SK-MEL-5 (cell line): ENCODE measurements at places on chromosomes 5 and 9.

DNA sequence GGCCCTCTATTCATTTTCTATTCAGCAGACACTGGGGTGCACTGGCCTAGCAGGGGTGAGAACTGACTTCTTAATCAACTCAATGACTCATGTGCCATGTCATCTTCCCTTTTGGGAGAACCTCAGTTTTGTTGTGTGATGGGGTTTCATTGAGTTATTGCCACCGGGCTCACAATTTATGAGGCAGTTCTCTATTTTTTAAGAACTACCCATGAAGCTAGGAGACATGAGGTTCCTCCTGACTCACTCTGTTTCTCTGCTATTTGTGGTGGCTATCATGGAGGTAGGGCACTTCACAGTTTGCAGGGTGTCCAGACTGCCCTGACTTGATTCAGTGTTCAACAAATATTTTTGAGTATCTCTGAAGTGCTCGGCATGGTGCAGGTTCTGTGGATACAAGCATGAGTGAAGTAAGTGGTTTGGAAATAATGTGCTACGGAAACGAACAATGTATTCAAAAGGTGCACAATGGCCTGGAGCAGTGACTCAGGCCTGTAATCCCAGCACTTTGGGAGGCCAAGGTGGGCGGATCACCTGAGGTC is 39.3 kb downstream of the SPARC start:
- no peak for DNase-seq

- no peak for DNase-seq
These were observed 118.9 kb upstream of the OTULINL start for GRCh38 chr5:14462681-14463080.

GRCh38 chr9:101312661-101313060 is 72.1 kb downstream of the BAAT start:
- no peak for DNase-seq

DNA sequence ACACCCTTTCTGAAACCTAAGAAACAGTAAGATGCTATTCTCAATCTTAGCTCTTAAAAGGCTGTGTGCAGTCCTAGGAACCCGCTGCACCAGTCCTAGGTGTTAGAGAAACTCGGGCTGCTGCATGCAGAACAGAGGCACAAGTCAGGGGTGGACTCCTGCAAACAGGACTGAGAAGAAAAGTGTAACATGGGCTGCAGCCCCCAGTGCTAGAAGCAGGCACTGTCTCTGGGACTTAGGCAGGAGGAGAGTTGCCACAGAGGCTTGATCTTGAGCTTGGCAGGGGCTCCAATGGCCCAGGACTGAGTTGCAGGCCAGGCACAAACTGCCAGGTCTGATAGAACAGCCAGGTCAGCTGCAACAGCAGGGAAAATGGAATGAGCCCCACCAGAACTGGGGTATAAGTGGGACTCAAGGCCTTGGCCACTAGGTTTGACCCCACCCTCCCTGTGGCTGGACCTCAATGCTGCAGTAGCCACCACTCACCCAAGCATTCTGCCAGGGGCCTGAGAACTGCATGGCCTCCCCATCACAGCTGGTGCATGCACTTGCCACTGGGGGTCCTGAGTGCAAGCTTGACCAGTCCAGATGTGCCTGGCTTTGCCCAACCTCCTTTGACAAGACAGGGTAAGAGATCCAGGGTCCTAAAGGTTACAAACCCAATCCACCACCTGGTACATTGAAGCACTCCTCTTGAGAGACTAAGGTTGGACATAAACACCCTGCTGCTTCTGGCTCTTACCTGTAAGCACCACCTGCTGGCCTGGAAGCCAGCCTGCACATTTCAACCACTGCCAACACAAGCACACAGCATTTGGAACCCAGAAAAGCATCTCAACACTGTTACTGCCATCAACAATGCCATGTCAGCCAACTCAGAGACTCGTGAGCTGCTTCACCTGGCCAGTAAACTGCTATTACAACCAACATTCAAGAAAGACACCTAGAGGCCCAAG is 103.3 kb downstream of the FBXL17 start:
- DNase-seq = no peak

GRCh38 chr5:56211298-56211865 is 21.7 kb downstream of the ANKRD55 start:
- peak; percentile 78 for DNase-seq

DNA sequence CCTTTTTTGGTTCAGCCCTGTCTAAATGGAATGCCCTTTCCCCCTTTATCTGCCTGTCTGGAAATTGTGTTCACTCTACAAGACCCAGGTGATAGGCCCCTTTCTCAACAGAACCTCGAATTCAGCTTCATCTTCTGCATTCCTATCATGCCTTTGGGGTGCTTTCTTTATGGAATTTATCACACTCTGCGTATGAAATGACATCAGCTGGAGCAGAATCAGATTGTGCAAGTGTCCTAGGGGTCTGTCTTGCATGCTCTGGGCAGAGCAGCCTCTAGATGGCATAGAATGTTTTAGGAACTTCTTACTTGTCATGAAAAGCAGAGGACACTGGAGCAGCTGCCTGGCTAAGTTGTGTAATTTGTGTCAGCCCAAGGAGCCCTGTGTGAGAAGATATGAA is 84.9 kb downstream of the ISL1 start:
- DNase-seq = peak; percentile 52

DNA sequence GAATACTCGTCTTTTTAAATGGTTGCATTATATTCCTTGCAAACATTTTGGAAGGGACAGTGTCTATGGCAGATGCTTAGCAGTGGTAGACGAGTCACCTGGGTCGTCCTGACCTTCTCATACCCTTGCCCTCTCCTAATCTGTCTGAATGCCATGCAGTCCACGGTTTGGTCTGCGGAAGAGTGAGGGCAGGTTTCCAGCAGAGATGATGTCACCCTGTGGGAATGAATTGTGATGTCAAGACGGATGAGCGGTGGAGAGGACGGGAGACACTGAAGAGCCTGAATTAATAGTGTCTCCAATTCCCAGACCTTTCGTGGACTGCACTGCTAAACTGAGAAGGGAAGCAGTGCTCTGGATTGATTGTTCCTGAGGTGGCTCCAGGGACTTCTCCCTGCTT is 329.0 kb upstream of the PANK3 start:
- no peak for DNase-seq

DNA sequence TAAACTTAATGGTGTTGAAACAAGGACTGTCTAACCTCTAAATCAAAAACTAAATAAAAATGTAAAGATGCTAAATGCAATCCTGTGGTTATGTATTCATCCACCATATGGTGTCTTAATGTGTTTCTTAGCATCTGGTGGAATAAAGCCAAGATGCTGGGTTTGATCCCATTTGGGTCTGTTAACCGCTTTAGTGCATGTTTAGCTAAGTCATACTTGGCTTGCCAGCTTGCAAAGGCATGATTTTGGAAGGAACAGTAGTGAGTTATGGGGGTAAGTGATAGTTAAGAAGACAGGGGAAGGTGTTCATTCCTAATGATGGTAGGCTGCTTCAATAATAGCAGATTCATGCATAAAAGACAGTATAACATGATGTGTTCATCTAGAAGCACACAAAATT is 139.0 kb upstream of the SLC27A6 start:
- DNase-seq = no peak

DNA sequence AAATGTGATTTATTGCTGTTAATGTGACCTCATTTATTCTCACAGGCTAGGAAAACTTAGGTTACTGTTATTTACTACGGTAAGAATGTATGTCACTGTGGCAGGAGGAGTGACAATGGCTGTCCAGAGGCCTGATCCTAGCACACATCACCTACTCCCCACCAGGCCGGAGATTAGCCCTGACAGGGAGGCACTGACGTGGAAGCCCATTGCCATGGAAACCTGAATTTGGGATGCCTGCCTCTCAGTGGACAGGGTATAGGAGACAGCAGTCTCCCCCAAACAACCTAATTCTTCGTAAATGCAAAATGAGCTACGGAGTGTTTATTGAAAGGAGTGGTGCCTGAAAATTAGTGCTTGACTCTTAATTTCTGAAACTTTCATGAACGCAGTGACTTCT is 87.6 kb upstream of the SMARCA2 start:
- no peak for DNase-seq

GRCh38 chr5:143404416-143405062 is 1.1 kb upstream of the NR3C1 start:
- DNase-seq = peak; percentile 68

DNA sequence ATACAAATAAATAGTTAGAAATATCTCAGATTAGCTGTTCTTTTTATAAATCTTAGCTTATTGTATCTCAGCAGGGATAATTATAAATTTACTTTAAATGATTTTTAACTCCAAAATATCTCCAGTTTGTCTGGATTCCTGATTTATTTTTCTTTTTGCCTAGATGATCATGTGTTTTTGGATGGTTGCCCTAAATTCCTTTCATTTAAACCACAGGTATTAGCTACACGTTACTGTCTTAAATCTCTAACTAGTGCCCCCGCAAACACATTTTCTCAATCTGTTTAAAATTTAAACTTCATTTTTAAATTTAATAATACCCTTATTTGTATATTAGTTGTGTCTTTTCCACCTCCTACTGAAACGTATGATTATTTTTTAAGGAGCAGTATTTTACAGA is 5.6 kb downstream of the FER start:
- DNase-seq = no peak

DNA sequence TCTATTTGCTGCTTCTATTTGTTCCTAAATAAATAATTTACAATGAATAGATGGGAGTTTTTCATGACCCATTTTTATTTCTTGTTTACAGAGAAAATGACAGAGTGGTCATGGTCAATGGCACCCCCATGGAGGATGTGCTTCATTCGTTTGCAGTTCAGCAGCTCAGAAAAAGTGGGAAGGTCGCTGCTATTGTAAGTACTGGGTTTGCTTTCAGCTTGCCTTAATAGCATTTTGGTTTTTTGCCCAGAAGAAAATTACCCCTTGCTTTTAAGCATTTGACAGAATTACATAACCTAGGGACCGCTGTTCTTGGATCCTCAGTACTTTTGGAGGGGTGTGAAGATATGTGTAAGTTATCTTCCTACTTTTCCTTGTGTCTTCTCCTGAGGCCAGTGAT is 44.1 kb downstream of the TJP2 start:
- DNase-seq = no peak

DNA sequence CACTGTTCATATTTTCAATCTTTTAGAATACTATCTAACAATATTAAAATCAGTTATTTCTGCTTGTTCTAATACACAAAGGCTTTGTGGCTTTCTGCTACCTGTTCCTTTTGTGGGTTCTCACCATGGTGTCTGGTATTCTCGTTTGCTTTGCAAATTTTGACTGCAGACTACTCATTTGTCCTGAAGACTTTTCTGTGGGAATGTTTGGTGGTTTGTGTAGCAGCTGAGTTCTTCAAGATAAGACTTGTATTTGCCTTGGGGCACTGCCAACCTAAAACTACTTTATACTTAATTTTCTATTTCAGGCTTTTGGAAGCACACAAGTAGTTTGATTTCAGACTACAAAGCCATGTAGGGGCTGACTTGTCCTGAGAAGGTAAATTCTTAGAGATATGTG is 11.1 kb downstream of the IL33 start:
- no peak for DNase-seq

DNA sequence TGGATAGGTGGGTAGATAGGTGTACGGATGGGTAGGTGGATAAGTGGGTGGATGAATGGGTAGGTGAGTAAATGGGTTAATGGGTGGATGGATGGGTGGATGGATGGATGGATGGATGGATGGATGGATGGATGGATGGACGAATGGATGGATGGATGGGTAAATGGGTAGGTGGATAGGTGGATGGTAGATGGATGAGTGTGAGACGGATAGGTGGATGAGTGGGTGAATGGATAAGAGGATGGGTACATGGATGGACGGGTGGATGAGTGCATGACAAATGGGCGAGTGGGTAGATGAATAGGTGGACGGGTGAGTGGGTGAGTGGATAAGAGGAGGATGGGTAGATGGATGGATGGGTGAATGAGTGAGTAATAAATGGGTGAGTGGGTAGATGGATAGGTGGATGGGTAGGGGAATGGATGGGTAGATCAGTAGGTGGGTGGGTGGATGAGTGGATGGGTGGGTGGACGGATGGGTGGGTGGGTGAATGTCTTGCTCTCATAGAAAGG is 179.2 kb downstream of the FGF18 start:
- DNase-seq = no peak

DNA sequence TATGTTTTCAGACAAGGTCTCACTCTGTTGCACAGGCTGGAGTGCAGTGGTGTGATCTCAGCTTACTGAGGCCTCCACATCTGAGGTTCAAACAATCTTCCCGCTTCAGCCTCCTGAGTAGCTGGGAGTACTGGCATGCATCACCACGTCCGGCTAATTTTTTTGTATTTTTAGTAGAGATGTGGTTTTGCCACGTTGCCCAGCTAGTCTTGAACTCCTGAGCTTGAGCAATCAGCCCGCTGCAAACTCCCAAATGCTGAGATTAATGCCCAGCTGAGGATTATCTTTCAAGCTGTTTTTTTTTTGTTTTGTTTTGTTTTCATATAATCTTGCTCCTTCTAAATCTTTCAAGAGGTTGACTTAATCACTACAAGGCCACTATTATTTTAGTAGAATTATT is 47.3 kb upstream of the SLC28A3 start:
- DNase-seq = no peak

DNA sequence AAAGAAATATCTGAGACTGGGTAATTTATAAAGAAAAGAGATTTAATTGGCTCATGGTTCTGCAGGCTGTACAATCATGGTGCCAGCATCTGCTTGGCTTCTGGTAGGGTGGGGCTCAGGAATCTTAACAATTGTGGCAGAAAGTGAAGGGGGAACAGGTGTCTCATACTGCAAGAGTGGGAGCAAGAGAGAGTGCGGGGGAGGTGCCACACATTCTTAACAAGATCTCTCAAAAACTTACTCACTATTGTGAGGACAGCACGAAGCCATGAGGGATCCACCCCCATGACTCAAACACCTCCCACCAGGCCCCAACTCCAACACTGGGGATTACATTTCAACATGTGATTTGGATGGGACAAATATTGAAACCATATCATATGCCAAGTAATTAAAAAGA is 70.1 kb upstream of the PANK3 start:
- no peak for DNase-seq

DNA sequence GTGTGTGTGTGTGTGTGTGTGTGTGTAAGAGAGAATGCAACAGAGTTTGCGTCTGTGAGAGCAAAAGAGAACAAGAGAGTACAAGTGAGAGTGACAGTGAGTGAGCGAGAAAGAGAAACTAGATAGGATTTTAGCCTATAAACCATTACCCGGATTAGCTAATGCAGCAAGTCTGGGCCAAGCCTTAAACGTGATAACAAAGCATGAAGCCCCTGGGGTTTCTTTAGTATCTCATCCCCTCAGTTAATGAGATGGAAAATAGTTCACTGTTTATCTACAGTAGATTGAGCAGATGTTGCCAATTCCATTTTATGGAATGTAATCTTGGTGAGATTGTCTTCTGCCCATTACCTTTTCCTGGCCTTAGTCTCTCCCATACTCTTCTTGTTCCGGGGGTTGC is 114.5 kb downstream of the MAT2B start:
- no peak for DNase-seq

DNA sequence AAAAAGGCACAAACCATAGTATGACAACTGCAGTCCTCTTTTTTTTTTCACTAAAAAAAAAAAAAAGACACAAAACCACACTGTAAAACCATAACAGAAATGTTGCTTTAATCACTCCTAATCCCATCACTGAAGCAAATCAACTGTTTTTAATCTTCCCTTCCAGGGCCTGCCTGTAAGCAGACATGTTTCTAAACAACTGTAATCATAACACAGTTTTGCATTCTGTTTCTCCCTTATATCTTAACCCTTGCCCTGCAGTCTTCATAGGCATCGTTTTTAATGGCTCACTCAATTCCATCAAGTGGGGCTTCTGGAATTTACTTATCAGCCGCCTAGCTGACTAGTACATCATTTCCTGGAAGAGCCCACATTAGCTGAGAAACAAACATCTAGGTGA is 111.0 kb upstream of the SLC25A48 start:
- DNase-seq = no peak

GRCh38 chr5:132669966-132670882 is 3.6 kb upstream of the IL4 start:
- peak; percentile 34 for DNase-seq
